ENCODE measurements at places on chromosomes 7 and 10. TPM values are rescaled to one million over a fixed set of nuclear protein-coding genes. Genes with fewer than 3 reads are reported as not detected.
A peak's percentile ranks its signal among the peaks of the same experiment; 100 is the strongest.

PNLIP gene
- not detected for total RNA-seq

ANKRD30A gene
- total RNA-seq, result 1.2 TPM

PON1 gene
- total RNA-seq, result not detected

TAS2R41 gene
- total RNA-seq, result not detected

EMX2 gene
- total RNA-seq, result not detected

KIAA1217 gene
- total RNA-seq, result 5.2 TPM

DNA sequence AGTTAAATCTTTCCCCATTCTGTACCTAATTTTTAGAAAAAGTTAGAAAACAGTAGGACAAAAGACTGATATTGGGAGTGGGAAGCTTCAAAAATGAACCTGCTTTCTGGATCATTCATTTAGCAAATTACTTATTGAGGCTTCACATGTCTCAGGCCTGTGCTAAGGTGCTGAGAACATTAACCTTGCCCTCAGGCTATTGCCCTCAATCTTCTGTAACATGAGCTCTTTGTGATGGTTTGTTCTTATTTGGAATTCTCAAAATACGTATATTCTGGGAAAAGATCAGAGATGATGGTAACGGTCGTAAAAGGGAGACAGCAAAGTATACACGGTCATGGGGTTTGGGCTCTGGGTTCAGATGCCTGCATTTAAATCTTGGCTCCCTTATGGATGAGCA is 39.5 kb upstream of the PRKG1 start:
- no peak for DNase-seq

DNA sequence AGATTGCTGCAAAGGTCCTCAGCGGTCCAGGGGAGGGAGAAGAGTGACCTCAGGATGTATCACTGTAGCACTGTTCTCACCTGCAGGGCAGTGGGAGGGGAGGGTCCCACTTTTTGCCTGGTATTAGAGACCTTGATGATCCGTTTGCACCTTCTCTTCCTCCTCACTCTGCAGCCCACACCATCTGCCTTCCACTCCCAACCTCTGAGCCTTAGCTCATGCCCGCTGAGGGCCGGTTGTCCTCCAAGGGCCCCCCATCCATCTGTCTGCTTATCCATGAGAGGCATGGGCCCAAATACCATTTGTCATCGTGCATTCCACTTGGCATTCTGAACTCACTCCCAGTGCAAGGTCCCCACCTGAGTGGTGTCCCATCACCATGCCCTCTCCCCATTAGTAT is 64.6 kb upstream of the PCBD1 start:
- no peak for DNase-seq

DNA sequence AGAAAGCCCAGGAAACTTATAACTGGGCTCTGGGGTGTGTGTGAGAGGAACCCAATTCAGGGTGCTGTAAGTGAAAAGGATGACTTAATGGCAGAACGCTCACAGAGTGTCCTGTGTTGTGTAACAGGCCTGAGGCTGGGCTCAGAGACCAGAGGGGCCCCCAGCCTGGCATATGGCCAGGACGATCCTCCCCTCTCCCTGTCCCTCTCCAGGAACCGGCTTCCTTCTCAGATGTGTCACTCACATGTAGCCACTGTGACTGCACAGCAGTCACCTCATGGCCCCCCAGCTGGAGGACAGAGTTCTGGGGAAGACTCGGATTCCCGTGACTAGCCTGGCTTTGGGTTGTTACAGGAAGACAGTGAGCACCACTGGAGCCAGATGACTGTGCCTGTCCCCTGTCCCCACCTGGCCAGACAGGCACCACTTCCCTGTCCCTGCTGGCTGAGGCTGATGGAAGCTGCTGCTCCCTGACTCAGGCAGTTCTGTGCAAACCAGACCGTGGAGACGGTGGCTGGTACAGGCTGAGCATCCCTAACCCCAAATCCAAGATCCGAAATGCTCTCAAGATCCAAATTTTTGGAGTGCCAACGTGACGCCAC is 220.5 kb downstream of the MLLT10 start:
- no peak for DNase-seq

DNA sequence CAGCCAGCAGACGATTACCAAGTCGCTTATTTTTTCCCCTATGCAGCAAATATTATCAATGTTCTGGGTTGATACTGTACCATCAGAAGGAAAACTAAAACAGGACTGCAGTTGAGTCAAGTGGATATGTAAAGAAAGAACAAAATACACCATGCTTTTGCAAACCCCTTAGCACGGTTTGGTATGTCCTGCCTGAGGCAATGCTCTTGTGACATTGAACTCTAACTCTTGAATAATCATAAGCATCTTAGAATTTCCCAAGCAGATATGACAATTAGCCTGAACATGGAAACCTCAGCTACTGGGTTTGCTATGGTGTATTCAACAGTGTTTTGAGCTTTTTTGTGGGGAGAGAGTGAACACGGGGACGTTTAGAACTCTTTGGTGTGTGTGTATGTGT is 107.4 kb downstream of the ETV1 start:
- no peak for DNase-seq

DNA sequence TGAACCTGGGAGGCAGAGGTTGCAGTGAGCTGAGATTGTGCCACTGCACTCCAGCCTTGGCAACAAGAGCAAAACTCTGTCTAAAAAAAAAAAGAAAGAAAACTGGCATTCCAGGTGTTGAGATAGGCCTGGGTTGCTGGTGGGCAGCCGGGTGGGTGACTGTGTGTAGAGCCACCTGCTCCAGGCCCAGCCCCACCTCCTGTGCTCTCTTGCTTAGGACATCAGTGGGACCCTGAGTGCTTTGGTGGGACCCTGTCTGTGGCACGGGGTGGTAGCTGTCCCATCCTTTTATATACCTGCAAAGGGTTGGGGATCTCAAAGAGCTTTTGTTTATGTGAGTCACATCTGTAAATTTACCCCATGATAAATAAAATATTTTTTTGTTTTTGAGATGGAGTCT is 6.2 kb downstream of the PAOX start:
- no peak for DNase-seq

DNA sequence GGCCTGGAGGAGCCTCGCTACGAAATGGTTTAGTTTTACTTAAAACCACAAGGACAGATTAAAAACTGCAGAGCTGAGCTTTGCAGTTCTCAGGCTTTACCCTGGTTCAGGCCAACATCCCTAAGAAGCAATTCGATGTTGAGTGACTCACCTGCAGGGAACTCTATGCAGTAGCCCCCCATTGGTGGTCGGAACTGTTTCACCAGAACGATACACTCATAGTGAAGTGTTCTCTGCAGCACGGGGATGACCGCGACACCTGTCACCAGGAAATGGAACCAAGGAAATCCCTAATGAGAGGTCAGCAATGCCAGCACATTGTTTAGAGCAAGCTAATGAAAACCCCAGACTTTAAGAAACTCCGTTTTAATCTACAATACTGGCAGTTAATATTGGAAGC is 18.0 kb downstream of the NUDT5 start:
- no peak for DNase-seq

GRCh38 chr7:124723012-124723411 is 42.6 kb downstream of the GPR37 start:
- peak; percentile 49 for DNase-seq

DNA sequence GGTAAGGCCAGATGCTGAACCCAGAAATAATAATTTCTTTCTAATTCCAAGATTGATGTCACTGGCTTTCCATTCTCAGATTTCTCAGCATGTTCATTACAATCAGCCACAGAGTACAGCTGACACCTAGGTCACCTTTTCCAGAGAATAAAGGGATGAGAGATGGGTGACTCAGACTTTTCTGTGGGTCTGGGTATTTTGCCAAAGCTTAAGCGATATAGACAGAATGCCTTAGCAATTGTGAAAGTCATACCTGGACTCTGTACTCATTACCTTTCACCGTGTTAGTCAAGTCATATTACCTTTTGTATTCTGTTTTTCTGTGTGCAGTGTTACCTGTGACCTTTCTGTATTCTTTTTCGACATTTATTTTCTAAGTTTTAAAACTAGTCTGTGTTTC is 10.6 kb upstream of the PRTFDC1 start:
- peak; percentile 22 for DNase-seq

GRCh38 chr7:12244129-12244528 is 33.0 kb downstream of the TMEM106B start:
- peak; percentile 64 for DNase-seq

All from H4 (cell line).